WTC11 (cell line): ENCODE measurements at places on chromosomes 7 and 10. TPM values are rescaled to one million over a fixed set of nuclear protein-coding genes. Genes with fewer than 3 reads are reported as not detected.

PMS2 gene
- total RNA-seq, result 13.7 to 14.8 TPM (median 14.6 TPM) in 3 replicates

HMX3 gene
- total RNA-seq, result 0.23 TPM in 1 of 3 replicates, not detected in the others

PON3 gene
- total RNA-seq, result 0.37 to 0.62 TPM (median 0.42 TPM) in 3 replicates

OPN1SW gene
- not detected in 3 replicates for total RNA-seq

CCDC172 gene
- total RNA-seq, result 1.8 to 3.0 TPM (median 2.0 TPM) in 3 replicates

NACAD gene
- total RNA-seq, result 5.5 to 6.0 TPM (median 5.7 TPM) in 3 replicates

RBP4 gene
- total RNA-seq, result 1.8 to 2.7 TPM (median 2.2 TPM) in 3 replicates

GHRHR gene
- total RNA-seq, result 4.0 to 6.6 TPM (median 5.0 TPM) in 3 replicates

TMEM176B gene
- 1.0 to 1.6 TPM (median 1.3 TPM) in 3 replicates for total RNA-seq

DRGX gene
- not detected in 3 replicates for total RNA-seq

MCM7 gene
- total RNA-seq, result 306 to 351 TPM (median 315 TPM) in 3 replicates

CACUL1 gene
- total RNA-seq, result 37.1 to 41.5 TPM (median 38.4 TPM) in 3 replicates

KIAA1217 gene
- total RNA-seq, result 19.7 to 23.4 TPM (median 20.6 TPM) in 3 replicates

MYL10 gene
- total RNA-seq, result not detected in 3 replicates

PTPN12 gene
- 92.1 to 102 TPM (median 95.8 TPM) in 3 replicates for total RNA-seq

STRIP2 gene
- total RNA-seq, result 6.5 to 7.7 TPM (median 7.6 TPM) in 3 replicates

PLXDC2 gene
- 31.7 to 37.9 TPM (median 37.8 TPM) in 3 replicates for total RNA-seq

AEBP1 gene
- total RNA-seq, result 50.8 to 55.5 TPM (median 52.4 TPM) in 3 replicates

EPHB4 gene
- total RNA-seq, result 99.7 to 120 TPM (median 104 TPM) in 3 replicates

PAPOLB gene
- total RNA-seq, result 0.23 to 0.31 TPM (median 0.27 TPM) in 3 replicates

AMZ1 gene
- 0.85 to 1.4 TPM (median 1.4 TPM) in 3 replicates for total RNA-seq

NPFFR1 gene
- total RNA-seq, result 0.04 to 0.05 TPM in 2 of 3 replicates, not detected in the other

COL26A1 gene
- total RNA-seq, result 64.4 to 70.9 TPM (median 67.0 TPM) in 3 replicates

RSPH10B2 gene
- total RNA-seq, result 0.25 to 0.44 TPM in 2 of 3 replicates, not detected in the other

ATXN7L1 gene
- 36.0 to 38.5 TPM (median 37.7 TPM) in 3 replicates for total RNA-seq

ANKRD2 gene
- not detected in 3 replicates for total RNA-seq

TRIL gene
- total RNA-seq, result 3.0 to 4.6 TPM (median 4.3 TPM) in 3 replicates

HMX2 gene
- 0.59 to 1.7 TPM (median 1.4 TPM) in 3 replicates for total RNA-seq

TUBGCP2 gene
- 53.2 to 62.5 TPM (median 53.8 TPM) in 3 replicates for total RNA-seq

MAGI2 gene
- total RNA-seq, result 26.6 to 32.2 TPM (median 29.2 TPM) in 3 replicates

GPR15LG gene
- not detected in 3 replicates for total RNA-seq

PKD2L1 gene
- total RNA-seq, result 0.09 TPM in 1 of 3 replicates, not detected in the others

EN2 gene
- total RNA-seq, result not detected in 3 replicates

GIMAP1 gene
- total RNA-seq, result 0.05 to 0.09 TPM in 2 of 3 replicates, not detected in the other

SLC39A12 gene
- not detected in 3 replicates for total RNA-seq
